ENCODE measurements at places on chromosomes 2 and 18.

DNA sequence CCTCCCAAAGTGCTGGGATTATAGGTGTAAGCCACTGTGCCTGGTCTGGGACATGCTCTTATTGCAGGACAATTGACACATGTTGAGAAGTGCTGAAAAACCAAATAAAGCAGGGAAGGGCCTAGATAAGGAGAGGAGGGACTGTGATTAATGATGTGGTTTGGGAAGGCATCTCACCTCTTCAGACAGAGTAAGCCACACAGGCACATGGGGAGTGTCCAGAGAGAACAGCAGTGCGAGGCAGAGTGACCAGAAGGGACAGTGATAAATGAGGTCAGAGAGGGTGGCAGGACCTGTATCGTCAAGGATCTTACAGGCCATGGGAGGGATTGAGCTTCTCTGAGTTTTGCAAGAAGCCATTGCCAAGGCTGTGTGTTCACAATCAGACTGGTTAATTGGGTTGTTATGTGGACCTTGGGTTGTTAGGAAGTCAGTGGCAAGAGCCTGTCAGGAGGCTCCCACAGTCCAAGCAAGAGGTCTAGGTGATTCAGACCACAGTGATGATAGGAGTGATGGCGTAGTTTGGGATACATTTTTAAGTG is 58.5 kb downstream of the EIF5B start:
- no peak for DNase-seq

DNA sequence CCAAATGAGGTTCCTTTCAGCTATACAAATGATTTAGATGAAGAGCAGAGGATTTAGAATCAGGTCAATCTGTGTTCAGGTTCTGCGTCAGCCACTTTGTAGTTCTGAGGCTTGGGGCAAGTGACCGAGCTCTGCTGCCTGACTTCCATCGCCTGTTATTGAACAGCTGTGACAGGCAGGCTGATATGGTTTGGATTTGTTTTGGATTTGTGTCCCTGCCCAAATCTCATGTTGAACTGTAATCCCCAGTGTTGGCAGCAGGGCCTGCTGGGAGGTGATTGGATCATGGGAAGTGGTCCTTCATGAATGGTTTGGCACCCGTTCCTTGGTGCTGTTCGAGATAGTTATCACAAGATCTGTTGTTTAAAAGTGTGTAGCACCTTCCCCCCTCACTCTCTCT is 18.6 kb downstream of the TYMS start:
- DNase-seq = no peak

DNA sequence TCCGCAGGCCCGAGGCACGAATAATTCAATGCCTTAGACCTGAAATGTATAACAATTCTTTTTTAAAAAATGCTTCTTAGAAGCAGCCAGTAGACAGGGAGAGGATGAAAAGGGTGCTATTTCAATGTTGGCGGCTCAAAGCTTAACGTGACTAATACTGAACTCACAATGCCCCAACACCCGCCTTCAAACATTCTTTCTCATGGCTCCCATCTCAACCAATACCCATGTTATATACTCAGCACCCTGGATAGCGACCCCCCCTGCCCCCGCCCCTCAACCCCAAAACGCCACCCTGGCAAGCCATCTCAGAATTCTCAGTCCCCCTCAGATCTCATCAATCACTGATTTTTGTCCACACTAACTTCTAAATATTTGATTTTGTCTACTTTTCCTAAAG is 4.4 kb downstream of the FBXO41 start:
- DNase-seq = no peak

DNA sequence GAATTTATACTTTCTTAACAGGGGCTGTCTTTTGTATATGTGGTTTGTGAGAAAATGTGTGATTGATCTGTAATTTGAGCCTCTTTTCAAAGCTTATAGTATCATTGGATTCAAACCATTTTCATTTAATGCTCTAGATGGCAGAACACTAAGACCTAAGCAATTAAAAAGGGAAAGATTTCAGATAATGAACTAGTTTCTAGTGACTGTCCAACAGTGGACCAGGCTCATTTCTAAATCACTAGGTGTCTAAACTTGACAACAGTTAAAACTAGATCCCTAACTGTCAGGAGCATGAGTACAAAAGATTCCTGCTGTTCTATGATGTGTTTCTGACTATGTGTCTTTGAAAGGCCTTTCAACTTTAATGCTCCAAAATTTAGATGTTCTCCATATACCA is 54.6 kb downstream of the ANKRD44 start:
- no peak for DNase-seq

DNA sequence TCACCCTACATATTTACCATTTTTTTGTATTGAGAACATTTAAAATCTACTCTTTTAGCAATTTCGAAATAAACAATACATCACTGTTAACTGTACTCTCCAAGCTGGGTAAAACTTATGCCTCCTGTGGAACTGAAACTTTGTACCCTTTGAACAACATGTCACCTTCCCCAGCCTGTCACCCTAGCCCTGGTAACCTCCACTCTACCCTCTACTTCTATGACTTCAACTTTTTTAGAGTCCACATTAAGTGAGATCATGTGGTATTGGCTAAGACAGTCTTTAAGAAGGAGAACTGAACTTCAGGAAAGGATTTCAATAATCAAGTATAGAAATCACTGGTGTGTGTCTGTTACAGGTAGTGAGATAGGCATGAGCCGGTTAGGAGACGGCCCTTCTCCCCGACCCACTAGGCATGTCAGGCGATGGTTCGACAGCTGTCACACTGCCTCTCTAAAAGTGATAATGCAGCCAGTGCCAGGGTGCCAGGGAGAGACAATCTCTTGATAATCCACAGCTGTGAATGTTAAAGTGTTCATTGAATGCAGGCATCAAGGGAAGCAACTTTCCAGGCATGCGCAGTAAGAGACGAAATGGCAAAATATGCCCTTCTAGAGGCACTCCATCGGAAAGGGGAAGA is 74.6 kb upstream of the RNF152 start:
- DNase-seq = no peak

GRCh38 chr18:63888470-63889190 is 1.1 kb downstream of the SERPINB2 start:
- no peak for DNase-seq

GRCh38 chr2:65919550-65920188 is 487.3 kb upstream of the SPRED2 start:
- no peak for DNase-seq

- no peak for DNase-seq
Observed at GRCh38 chr18:32405588-32405987, 65.1 kb downstream of the GAREM1 start.

GRCh38 chr2:58032764-58033080 is 13.9 kb upstream of the VRK2 start:
- no peak for DNase-seq

DNA sequence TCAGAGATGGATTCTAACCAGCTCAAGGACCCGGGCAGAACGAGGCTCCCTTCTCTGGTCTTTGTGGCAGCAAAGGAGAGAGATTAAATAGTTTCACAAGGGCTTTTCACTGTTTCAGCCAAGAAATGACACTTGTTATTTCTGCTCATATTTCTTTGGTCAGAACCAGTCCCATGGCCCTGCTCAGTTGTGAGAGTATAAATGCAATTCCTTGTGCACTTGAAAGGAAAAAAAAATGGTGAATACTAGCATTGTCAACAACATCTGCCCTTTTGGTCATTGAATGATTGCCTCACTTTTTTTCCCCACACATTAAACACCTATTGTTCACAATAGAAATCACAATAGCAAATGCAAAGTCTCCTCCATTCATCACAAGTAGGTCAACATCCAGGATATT is 104.4 kb downstream of the RDH14 start:
- DNase-seq = no peak

DNA sequence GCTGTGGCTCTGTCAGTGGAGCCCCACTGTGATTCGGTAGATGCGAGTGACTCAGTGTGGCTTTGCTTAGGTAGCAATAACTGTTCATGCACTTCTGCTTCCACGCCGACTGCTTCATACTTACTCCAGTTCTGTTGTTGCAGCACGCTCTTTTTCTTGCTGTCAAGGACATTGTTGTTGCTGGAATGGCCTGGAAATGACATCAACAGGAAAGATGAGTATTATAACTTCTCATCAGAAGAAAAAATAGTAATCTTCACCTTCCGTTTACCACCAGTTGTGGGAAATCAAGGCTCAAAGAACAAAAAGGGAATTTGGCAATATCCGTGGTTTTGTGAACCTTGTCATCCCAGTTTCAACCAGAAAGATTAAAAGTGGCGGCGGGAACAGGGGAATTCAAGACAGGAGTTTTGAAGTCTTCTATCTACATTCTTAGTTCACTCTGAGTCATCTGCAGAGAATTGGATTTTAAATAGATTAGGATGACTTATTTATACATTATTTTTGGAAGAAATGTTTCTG is 8.3 kb downstream of the TM4SF20 start:
- DNase-seq = no peak

GRCh38 chr2:17805166-17805565 is 11.1 kb upstream of the MSGN1 start:
- DNase-seq = no peak

DNA sequence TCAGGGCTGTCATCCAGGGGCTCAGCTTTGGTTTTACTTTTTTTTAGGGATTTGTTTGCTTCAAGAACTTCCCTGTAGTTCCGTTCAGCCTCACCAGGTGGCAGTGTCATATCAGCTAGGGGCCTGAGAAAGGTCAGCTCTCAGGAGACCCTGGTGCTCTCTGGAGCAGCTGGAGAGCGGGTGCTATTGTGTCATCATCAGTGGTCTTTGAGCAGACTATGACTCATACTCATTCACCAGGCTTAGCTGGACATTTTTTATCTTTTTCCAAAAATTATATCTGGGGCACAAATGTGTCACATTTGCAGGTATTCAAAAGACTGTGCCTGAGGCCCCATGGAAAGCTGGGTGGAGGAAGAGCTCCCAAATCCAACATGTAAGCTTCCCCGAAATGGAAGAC is 24.4 kb downstream of the ZNF892 start:
- no peak for DNase-seq

DNA sequence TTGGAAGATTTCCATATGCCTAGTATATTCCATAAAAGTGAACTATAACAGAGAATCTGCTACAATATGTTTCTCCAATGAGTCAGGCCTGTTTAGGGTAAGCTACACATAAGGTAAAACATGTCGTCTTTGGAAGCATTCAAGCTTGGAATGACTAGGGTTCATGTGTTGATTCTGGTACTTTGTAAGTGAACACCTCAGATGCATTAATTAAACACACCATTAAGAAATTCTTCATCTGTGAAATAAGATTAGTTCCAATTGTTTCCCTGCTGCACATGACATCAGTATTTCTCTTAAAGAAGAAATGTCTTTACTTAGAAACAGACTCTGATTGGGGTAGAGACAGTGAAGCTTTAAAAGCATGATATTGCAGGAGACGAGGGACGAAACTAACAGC is 461.1 kb upstream of the NXPH2 start:
- DNase-seq = no peak

GRCh38 chr2:130390460-130391057 is 34.7 kb downstream of the PTPN18 start:
- no peak for DNase-seq

DNA sequence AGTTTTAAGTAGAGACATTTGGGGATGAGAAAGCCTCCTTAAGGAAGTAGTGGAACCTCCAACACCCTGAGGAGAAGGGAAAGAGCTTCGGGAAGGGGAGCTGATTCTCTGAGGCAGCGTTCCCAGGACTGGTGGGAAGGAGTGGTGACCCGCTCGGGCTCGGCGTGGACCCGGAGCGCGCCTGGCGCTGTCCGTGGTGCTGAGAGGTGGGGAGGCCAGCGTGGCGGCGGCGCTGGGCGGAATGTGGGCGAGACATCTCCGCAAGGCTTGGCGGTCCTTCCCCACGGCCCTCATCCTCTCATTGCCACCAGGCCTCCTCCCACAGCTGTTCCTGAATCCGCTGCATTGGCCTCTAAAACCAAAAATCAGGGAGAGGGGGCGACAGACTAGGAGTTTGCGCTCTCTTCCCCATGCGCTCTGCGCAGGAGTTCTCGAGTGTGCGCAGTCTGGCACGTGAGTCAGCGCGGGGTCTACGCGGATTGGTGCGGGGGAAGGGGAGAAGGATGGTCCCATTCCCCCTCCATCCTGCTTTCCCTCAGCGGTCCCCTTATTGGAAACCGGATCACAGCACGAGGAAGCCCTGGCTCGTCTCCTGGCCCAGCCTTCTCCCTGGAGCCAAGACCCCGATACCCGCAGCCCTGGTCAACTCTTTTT is 857 bp downstream of the RESP18 start:
- DNase-seq = no peak

DNA sequence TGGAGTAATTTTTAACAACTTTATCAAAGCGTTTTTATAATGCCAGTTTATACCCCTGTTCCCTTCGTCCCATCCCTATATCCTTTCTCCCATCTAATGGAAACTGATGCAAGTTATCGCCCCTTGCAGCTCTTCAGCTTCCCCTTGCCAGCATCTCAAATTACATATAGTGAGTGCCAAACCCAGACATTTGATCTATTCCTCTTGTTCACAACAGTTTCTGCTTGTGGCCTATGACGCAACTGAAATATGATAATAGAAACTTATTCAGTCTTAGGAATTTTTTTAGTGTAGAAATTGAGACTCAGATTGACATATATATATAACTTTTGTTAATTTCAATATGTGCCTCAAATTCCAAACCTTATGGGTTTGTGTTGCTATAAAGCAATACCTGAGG is 562.2 kb upstream of the VWC2L start:
- DNase-seq = no peak

DNA sequence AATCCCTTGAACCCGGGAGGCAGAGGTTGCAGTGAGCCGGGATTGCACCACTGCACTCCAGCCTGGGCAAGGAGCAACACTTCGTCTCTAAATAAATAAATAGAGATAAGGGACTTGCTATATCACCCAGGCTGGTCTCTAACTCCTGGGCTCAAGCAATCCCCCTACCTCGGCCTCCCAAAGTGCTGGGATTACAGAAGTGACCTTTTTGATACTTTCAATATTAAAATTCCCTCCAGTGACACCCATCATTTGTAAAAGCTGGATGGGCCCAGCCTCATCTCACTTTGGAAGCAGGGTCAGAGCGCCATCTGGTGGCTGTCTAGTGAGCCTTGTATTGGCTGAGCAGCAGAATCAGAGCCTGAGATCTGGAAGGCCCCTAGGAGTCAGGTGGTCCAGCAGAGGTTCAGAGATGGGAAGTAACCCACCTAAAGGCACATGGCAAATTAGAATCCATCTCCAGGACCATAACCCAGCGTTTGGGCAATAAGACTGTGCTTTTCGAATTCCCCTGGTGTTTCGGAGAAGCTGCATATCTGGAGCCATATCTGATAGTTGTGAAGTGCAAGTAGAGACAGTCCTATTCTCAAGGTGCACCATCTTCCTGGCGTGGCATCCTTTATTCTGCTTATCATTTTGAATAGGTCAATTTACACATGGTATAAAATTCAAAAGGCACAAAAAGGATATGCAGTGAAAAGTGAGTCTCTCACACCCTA is 18.3 kb upstream of the SLC35F6 start:
- peak; percentile 70 for DNase-seq

- no peak for DNase-seq
Observed at GRCh38 chr18:77088963-77089722, 43.4 kb downstream of the MBP start.

DNA sequence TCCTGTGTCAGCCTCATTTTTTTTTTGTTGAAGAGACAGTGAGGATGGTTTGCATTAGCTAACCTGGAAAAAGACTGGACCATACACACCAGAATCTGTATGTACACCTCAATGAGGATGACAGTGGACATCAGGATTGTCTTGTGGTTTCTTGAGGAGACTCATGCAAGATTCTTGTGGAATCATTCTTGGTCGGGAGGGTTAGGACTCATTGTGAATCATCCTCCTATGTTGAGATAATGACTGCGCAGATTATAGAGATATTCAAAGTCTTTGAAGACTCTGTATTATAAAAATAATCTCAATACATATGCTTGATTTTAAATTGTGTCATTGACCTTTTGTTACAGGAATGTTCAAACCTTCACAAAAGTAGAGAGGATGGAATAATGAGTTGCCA is 49.1 kb upstream of the DOCK10 start:
- no peak for DNase-seq

- no peak for DNase-seq
Observed at GRCh38 chr18:62329691-62330454, 4.8 kb downstream of the TNFRSF11A start.
